ENCODE measurements at places on chromosomes 2 and 18.

GRCh38 chr18:62531078-62531477, 8.3 kb downstream of the ZCCHC2 start:
- no peak for DNase-seq

GRCh38 chr2:37857575-37858399, 67.3 kb upstream of the RMDN2 start:
- DNase-seq, result no peak

DNA sequence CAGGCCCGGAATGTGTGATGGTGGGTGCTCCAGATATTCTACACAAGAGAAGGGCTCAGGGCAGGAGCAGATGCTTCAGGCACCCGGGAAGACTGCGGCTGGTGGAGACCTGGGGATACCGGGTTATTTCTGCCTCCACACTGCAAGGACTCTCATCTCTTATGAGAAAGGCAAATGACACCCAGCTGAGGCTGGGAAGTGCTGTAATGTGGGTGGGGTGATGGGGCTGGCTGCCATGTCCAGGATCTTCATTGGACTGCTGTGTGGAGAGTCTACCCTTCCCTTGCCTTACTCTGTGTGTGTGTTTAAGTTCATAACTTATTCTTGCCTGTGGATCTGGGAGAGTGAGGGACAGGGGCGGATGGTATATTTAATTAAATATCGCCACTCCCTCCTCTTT, 124.1 kb downstream of the KLHL29 start:
- no peak for DNase-seq

DNA sequence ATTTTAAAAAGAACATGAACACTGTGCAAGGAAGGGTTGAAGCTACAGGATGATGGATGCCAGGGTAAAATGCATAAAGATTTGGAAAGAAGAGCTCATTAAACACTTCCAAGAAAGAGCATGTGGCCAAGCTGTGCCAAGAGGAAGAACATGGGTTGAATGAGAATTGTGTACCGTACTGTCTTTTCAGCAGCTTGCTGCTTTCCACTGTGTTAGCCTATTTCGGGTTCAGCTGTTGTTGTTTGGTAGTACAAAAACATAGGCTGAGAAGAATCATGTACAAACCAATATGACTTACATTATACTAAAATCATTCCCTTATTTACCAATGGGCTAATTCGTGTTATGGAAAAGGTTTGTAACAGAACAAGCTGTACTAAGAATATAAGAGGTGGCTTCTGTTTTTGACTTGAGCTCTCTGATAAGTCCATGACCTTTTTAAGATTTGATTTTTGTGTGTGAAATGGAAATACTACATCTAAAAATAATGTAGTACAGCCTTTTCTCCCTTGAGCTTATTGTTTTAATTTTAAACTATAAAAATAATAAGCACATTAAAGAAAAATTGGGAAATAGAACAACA, 188.3 kb upstream of the STON1 start:
- DNase-seq, result no peak

- DNase-seq, result no peak
These were observed 45.9 kb downstream of the NCK2 start for GRCh38 chr2:105790461-105791149.

DNA sequence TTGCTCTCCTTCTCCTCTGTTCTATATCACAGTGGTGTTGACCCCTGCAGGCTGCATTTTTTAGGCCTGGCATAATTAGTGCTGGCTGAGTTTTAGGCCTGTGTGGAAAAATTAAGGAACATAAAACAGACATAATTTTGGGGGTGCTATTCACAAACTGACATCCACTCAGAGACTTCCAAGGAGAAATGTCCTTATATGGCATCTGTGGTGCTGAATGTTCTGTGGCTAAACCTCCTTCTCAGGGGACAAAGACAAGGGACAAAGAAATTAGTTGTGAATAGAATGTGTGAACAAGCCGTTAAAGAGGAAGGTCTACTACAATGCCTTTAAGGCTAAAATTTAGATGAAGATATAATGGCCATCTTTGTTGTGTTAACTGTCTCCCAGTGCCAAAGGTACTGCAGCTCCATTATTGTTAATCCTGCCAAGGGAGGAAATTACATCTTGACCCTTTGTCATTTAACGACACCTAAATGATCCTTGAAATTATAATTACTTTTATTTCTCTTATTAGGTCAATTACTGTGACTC, 870.0 kb upstream of the CHAC2 start:
- no peak for DNase-seq

GRCh38 chr2:6309415-6310255, 556.1 kb downstream of the CMPK2 start:
- no peak for DNase-seq

DNA sequence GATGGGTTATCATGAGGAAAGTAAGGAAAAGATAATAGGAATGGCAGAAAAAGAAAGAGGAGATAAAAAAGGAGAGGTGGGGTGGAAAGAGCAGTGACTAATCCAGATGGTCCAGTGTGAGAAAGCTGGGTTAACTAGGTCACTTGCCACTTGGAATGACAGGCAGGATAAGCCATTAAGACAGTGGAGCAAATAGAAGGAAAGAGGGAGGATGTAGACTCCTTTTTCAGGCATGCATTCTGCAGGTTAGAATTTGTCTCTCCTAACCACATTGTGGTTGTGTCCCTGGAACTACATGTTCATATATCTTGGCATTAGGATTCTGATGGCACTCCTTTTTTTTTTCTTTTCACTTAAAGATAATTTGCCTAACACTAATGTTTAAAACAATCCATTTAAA, 13.4 kb upstream of the NEMP2 start:
- no peak for DNase-seq

GRCh38 chr2:162403884-162404283, 60.0 kb downstream of the GCA start:
- DNase-seq, result no peak

GRCh38 chr2:173175222-173175621, 99.6 kb downstream of the MAP3K20 start:
- no peak for DNase-seq

DNA sequence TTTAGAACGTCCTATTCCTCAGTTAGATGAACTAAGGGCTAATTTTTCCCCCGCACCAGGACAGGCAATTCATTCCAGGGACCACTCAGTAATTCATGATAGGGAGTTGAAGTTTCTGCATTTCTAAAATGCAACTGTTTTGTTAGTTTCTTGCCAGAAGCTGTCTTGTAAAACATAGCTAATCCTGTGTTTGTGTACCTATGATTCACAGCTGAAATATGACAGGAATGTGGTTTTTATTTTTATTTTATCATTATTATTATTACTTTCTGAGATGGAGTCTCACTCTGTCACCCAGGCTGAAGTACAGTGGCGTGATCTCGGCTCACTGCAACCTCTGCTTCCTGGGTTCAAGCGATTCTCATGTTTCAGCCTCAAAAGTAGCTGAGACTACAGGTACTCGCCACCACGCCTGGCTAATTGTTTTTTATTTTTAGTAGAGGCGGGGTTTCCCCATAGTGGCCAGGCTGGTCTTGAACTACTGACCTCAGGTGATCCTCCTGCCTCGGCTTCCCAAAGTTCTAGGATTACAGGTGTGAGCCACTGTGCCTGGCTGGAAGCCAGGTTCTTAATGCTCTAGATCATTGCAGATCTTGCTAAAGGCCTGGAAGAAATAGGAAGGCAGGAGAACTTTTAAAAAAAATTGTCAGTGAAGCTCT, 154.8 kb upstream of the FHL2 start:
- no peak for DNase-seq
